ENCODE measurements at places on chromosomes 7 and 10. TPM values are rescaled to one million over a fixed set of nuclear protein-coding genes. Genes with fewer than 3 reads are reported as not detected.

ZNF503 gene
- polyA plus RNA-seq, result 45.8 TPM

ZP3 gene
- 2.8 TPM for polyA plus RNA-seq

LEP gene
- polyA plus RNA-seq, result not detected

PAX4 gene
- polyA plus RNA-seq, result not detected

PRPS1L1 gene
- polyA plus RNA-seq, result not detected

TMEM236 gene
- polyA plus RNA-seq, result 0.09 TPM

DTX2 gene
- 8.1 TPM for polyA plus RNA-seq

All from kidney (tissue), 22 donors.